ENCODE measurements at places on chromosomes 12 and 14.
A peak's percentile ranks its signal among the peaks of the same experiment; 100 is the strongest.

DNA sequence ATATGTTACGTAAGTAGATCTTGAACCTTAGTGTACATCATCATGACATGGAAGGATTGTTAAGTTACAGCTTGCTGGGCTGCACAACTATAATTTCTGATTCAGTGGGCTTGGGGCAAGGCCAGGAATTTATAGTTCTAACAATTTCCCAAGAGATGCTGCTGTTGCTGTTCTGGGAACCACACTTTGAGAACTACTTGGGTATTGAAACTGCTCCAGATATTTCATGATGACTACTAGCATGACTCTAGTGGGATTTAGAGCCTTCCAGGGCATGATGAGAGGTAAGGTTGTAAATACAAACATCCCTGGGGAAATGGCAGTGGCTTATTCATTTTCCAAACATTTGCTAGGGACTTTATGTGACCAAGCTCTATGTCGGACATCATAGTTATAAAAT is 904.8 kb upstream of the SEL1L start:
- DNase-seq = no peak

DNA sequence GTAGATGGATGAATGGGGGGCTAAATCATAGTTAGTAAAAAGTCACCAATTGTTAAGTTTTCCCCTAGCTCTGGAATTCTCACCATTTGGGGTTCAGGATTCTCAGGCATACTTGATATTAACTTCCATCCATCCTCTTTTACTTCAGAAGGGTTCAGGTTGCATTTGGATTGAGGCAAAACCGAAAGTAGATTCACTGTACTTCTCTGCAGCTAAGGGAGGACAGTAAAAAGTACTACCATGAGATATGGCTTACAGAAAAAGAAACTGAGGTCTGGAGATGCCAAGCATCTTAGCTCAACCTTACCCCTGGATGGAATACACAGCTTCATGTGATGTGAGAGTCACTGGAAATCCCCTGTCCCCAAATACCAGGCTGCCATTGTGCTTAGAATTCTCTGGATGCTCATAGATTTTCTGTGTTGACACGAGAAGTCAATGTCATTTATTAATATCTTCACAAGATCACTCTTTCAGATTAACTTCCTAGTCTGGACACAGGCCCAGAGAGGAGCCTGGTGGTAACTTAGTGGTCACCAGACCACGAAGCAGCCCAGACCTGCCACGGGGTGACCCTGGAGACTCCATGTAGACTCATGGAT is 87.1 kb downstream of the SSPN start:
- no peak for DNase-seq

DNA sequence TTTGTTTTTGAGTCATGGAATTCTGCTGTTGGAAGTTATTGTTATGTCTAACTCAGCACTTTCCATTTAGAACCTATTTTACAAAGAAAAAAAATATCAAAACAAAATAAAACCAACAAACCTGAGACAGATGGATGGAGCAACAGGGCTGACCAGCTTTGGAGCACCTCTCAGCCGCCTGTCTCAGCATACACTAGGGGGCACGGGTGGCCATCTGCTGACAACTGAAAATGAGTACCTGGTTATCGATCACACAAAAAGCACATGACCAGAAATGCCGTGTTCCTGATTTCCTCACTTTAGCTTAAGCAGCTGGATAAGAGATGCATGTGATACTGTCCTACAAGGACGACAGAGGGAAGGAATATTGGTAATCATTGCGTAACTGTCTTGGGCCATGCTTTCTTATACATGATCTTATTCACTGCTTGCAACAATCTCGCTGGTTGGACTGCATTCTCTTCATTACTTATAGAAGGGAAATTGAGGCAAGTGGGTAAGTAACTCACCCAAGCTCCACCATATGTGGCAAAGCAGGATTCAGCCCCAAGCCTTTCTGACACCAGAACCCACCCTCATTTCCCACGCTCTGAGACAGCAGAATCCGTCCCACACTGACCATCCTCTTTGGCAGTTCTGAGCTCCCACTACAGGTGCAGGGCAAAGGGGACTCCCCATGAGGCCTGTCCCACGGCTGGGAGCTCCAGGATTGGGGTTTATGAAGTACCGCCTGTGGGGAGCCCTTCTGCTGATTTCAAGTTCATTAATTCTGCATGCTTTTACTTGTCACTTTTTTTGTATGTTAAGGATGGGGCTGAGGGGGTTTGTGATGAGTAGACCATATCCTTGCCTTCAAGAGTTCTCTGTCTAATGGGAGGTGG is 43.5 kb downstream of the C14orf132 start:
- no peak for DNase-seq

- DNase-seq = no peak
These were observed 444.8 kb upstream of the RGS6 start for GRCh38 chr14:71487449-71487848.

GRCh38 chr12:21456291-21456780 is 18.9 kb downstream of the PYROXD1 start:
- no peak for DNase-seq

- DNase-seq = no peak
These were observed 96.1 kb downstream of the PLXNC1 start for GRCh38 chr12:94244165-94245133.

DNA sequence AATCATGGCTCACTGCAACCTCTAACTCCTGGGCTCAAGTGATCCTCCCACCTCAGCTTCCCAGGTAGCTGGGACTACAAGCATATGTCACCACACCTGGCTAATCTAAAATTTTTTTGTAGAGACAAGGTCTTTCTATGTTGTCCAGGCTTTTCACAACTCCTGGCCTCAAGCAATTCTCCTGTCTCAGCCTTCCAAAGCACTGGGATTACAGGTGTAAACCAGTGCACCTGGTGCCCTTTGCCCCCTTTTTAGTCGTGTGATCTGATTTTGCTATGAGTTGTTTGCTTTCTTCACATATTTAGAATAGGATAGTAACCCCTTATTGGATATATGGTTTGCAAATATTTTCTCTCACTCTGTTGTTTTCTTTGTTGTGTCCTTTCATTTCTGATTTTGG is 1.7 kb upstream of the RAD52 start:
- DNase-seq = no peak

DNA sequence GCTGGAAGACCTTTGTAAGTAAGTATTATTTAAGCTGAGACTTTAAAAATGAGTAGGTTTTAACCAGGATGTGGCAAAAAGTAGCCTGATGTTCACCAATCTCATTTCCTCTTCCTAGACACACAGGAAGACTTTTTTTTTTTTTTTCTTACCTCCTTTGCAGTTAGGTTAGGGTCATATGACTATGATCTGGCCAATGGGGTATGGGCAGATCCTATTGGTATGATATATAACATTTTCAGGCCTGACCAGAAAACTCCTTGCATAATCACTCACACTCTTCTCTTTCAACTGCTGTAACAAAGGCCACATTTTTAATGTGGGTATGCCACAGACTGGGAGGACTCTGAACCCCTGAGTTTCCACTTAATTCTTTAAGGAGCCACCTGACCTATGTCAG is 2.7 kb upstream of the RPS6KA5 start:
- peak; percentile 3 for DNase-seq

- no peak for DNase-seq
These were observed 4.5 kb upstream of the TMEM233 start for GRCh38 chr12:119589097-119589496.

DNA sequence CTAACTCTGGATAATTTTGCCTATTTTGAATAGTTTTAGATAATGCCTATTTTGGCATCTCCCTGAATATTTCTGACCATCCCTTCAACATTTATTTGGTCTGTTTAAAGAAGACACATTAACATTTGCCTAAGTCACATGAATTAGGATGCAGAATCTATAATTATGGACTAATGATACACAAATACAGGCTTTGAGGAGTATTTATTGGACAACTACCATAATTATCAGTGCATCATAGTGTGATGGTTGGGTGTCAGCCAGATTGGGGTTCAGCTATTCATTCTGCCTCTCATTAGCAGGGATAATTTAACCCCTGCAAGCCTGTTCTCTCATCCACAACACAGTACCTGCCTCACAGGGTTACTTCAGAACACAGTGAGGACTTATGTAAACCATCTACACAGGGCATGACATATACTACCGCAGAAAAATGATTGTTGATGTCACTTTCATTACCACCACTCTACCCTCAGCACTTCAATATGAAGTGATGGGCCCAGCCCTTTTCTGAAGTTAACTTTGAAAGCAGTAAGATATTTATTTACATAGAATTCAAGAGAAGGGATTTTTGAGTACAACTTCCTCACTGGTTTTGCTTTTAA is 14.4 kb downstream of the PRKCH start:
- DNase-seq = peak; percentile 26

- DNase-seq = no peak
These were observed 74.3 kb downstream of the SRGAP1 start for GRCh38 chr12:63918800-63919300.

DNA sequence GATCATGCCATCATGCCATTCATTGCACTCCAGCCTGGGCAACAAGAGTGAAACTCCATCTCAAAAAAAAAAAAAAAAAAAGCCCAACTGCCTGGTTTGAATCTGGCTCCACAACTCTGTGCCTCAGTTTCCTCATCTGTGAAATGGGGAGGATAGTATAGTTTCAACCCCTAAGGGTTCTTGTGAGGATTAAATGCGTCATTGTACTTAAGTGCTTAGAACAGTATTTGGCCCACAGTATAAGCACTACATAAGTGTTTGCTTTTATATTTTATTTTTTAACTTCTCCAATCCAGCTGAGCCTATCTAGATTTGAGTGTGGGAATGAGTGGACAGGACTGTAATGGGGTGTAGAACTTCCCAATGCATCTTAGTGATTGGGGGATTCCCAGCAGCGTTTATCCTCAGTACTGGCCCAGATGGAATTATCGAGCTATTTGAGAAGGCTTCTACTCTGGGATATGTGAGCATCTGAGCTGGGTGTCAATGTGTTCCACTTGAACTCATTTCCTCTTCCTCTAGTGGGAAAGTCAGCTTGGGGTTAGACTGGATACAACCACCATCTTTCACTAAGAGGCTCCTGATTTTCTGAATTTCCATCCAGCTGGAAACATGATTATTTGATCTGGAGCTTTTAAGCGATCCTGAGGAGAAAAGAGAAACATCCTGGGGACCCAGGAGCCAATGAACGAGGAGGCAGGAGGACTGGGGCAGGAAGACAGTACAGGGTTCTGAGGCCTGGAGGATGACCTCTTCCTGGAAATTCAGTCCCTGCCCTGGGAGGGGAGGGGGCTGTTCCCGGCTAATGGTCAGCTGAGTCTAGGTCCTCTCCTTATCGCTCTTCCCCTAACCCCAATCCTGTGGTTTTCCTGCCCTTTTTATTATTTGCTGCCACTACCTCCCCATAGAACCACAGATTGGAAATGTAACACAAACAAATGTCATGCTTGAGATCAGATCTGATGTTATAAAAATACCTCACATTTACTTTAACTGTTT is 9.3 kb upstream of the ESPL1 start:
- DNase-seq = no peak

DNA sequence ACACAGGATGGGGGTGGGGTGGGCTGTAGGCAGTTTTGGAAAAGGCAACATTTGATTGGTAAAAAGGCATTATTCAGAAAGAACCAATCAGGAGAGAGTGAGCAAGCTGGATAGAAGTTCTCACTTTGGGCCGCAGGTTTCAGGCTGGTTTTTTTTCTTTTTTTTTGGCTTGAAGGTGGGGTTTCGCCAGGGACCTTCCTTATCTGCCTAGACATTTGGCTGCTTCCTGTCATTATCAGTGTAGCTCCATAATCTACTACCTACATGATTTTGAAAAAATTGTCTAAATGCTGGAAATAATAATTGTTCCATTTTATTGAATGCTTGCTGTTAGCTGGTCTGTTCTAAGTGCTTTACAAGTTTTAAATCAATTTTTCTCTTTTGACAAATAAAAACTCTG is 649.0 kb downstream of the TMTC2 start:
- DNase-seq = no peak

GRCh38 chr12:124682425-124683151 is 115.2 kb upstream of the NCOR2 start:
- no peak for DNase-seq

- DNase-seq = no peak
These were observed 32.4 kb upstream of the PPP1R13B start for GRCh38 chr14:103879570-103880347.

DNA sequence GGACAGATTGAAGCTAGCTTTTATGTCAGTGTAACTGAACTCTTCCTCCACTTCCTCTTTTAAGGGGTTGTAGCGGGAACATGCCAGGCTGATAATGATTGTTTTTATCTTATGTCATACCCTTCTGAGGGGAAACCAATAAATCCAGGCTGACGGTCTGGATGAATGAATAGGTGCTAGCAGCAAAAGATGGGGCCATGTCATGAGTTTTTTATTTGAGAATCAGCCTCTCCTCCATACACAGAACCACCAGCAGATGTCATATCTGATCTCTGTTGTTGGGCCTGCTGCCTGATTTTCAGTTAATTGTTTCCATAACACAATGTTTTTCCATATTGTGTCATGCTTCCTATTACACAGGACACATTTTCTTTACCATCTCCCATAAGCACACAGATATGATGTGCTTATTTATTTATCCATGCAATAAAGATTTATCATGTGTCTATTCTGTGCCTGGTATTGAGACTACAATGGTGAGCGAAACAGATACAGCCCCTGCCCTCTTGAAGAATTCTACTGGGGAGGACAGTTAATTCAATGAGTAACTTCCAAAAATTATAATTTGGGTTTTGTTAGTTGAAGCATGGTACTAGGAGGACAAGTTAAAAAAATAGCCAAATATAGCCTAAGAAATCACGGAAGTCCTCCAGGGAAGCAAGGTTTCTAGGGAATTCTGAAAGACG is 33.6 kb upstream of the CRY1 start:
- DNase-seq = peak; percentile 64

- no peak for DNase-seq
These were observed 121.4 kb downstream of the RGS6 start for GRCh38 chr14:72053651-72054050.

- DNase-seq = no peak
These were observed 44.0 kb upstream of the LRTM2 start for GRCh38 chr12:1776170-1776921.

GRCh38 chr14:69532561-69533340 is 41.9 kb downstream of the CCDC177 start:
- no peak for DNase-seq

DNA sequence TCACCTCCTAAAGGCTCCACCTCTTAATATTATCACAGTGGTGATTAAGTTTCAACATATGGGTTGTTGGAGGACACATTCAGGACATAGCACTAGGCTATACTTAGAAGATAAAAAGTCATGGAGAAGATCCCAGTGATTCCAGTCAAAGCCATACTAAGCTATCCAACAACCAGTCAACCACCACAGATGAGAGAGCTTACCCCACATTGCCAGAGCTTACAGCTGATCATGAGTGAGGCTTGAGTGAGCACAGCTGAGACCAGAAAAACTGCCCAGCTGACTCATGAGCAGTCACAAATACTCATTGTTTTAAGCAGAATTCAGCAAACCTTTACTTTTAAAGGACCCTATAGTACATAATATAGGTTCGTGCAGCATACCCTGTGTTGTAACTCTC is 85.1 kb downstream of the DRAM1 start:
- no peak for DNase-seq

GRCh38 chr12:18521461-18521860 is 216.4 kb downstream of the PLCZ1 start:
- no peak for DNase-seq

- DNase-seq = no peak
These were observed 108.0 kb downstream of the EEA1 start for GRCh38 chr12:92821142-92821541.

Measured in NCI-H1417 (cell line).